ENCODE measurements at places on chromosomes 3 and 15.

DNA sequence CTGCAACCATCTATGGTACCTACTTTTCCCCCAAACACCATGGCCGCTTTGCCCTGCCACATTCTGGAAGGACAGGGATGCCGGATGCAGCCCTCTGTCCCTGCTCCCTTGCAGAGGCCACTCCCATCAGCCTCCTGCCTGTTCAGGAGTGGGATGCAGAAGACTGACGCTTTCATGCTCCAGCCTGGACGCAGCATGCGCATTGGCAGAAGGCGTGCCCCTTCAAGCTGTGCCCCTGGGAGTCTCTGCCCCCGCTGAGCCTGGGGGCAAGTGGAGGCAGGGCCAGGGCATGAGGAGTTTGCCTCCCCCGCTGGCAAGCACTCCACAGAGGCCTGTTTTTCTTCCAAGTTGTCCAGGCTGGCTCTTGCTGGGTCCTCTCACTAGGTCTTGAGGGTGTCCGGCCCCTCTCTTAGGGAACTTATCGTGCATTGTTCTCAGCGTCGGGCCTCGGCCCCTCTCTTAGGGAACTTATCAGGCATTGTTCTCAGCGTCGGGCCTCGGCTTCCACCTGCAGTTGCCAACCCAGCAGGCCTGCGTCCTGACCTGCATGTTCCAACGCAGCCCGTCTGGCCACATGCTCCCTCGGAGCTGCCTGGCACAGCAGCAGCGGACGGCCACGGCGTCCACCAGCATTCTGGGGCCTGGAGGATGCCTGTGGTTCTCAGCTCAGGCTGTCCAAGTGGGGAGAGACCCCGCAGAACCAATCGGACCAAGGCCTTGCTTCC, 14.6 kb upstream of the SNRPA1 start:
- no peak for DNase-seq

GRCh38 chr15:94235646-94236045, 4.3 kb downstream of the MCTP2 start:
- no peak for DNase-seq

DNA sequence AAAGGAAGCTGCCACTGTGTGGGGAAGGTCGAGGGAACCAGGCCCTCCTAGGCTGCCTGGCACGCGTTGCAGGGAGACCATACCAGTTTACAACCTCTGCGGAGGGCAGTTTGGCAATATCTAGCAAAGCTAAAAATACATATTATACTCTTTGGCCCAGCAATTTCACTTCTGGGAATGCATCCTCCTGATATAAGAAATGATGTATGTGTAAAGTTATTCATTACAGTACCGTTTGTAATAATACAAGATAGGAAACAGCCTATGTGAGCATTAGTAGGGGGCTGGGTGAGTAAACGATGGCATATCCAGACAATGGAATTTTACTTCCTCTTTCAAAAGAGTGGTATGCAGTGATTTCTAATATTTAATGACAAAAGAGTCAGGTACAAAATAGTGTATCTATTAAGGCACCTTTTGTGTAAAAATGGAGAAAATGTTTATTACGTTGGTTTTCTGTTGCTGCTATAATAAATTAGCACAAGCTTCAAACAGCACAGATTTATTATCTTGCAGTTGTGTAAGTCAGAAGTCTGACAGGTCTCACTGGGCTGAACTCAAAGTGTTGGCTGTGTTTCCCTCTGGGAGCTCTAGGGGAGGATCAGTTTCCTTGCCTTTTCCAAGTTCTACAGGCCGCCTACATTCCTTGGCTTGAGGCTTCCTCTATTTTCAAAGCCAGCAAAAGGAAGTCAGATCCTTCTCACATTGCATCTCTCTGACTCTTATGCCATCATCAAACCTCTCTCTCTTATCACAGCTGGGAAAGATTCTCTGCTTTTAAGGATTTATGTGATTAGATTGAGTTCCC, 9.0 kb downstream of the APOD start:
- no peak for DNase-seq

- DNase-seq: no peak
These were observed 60.7 kb downstream of the CGNL1 start for GRCh38 chr15:57436961-57437360.

- DNase-seq: no peak
These were observed 710.1 kb downstream of the SQOR start for GRCh38 chr15:46344915-46345314.

DNA sequence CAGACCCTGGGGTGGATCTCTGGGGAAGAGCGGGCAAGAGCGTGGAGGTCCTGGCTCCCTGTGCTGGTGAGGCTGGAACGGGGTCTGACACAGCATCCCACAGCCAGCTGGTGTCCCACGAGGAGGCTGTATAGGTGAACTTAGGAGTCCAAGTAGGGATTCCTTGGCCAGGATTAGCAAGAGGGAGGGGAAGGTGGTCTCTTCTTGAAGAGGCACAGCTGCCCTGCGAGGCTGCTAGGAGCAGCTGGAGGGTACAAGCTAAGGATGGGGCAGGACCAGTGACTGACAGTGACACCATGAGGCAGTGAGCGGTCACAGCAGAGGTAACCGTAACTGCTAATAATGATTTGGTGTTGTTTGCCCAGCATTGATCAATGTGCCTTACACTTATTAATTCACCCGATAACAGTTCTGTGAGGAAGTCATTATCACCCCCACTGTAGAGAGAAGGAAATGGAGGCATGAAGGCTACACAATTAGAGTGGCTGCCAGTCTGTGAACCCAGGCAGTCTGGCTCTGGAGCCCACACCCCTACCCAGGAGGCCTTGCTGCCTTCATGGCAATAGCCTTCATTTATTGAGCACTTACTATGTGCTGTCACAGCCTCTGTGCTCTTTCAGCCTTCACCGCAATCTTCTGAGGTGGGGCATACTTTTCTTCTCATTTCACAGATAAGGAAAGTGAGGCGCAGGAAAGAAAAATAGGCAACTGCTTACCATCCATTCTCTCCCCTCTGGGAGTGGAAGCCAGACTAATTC, 59.4 kb downstream of the TMEM44 start:
- no peak for DNase-seq

- no peak for DNase-seq
These were observed 22.5 kb downstream of the PXK start for GRCh38 chr3:58355179-58355578.
